ENCODE measurements at places on chromosomes 7 and 10. TPM values are rescaled to one million over a fixed set of nuclear protein-coding genes. Genes with fewer than 3 reads are reported as not detected.

CYP2W1 gene
- total RNA-seq: not detected

STEAP4 gene
- not detected for total RNA-seq

DNA sequence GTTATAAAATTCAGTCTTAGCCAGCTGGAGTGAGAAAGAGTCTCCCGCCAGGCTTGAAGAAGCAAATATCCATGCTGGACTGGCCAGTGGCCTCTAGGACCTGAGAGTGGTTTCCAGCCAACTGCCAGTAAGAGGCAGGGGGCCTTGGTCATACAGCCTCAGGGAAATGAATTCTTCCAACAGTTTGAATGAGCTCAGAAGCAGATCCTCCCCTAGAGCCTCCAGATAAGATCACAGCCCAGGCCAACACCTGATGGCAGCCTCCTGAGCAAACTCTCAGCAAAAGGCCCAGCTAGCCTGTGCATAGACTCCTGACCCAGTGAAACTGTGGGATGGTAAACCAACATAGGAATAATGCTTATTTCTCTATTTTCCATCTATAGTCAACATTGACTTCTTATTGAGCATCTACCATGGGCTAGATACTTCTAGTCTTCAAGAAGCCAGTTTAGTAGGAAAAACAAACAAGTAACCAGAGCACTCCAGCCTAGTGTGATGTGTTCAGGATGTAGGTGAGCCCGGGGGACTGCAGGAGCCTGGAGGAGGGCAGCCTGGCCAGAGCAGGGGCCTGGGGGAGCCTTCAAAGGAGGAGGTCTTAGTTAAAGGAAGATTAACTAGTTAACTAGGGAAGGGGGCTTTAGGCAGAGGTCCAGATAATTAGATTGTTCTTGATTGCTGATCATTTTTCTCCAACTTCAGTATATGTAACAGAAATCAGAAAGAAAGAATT is 115.4 kb upstream of the ADO start:
- DNase-seq: no peak

DNA sequence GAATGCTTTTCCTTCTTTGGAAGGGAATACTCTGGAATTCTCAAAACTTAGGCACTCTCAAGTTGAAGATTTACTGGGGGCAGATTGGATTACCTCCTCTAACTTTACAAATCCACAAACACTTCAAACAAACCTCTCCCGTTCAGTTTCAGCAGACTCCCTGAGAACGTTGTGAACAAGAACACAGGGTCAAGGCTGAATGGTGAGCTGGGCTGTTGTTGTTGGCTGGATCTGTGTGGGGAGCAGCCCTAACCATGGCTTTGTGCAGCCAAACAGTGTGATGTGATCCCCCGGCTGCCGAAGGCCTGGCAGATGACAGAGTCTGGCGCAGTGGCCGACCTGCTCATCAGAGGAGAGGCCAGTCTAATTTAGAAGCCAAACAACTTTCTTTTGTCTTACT is 93.1 kb downstream of the BMPER start:
- DNase-seq: no peak

GRCh38 chr10:45602082-45602730 is 70.4 kb downstream of the ZFAND4 start:
- no peak for DNase-seq

DNA sequence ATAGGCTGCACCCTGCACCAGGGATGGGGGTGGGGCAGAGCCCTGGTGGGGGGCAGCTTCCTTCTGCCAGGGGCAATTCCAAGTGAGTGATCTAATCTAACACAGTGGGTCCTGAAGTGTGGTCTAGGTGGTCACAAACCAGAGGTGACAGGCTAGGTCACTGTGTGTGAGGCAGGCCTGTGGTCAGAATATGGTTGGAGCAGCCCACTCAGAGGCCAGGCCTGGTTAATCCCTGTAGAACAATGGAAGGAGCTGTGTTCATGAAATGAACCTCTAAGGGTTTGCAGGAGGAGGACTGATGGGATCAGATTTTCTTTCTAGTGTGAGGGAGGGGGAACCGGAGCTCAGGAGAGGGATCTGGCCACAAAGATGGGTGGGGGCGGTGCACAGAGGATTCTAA is 10.0 kb upstream of the TSPAN14 start:
- DNase-seq: peak; percentile 67

- no peak for DNase-seq
Observed at GRCh38 chr7:5598261-5598761, 174.7 kb upstream of the TNRC18 start.

DNA sequence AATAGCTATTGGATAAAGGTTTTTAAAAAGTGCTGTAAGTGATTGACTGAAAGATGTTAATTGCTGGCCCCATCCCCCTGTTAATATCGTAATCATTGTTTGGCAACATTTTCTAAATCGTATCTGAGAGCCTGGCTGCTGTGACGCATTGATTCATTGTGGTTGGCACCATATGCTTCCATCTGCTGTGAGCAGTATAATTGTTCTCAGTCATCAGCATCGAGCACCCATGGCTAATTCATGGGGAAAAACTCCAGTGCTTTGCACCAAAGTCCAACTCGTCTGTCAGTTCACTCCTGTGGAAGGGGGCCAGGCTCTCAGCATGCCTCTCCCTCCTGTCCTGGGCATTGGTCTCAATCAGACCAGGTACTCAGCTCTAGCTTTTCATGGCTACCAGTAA is 205.2 kb downstream of the STK31 start:
- no peak for DNase-seq

ATP6V1F gene
- total RNA-seq: 96.2 TPM

- no peak for DNase-seq
Observed at GRCh38 chr7:96701258-96701657, 8.4 kb downstream of the SEM1 start.
